Myocyte (in vitro differentiated cells): ENCODE measurements at places on chromosomes 6 and 20. TPM values are rescaled to one million over a fixed set of nuclear protein-coding genes. Genes with fewer than 3 reads are reported as not detected.

GRCh38 chr6:19705606-19706005 is 131.6 kb upstream of the ID4 start:
- no peak for DNase-seq

DNA sequence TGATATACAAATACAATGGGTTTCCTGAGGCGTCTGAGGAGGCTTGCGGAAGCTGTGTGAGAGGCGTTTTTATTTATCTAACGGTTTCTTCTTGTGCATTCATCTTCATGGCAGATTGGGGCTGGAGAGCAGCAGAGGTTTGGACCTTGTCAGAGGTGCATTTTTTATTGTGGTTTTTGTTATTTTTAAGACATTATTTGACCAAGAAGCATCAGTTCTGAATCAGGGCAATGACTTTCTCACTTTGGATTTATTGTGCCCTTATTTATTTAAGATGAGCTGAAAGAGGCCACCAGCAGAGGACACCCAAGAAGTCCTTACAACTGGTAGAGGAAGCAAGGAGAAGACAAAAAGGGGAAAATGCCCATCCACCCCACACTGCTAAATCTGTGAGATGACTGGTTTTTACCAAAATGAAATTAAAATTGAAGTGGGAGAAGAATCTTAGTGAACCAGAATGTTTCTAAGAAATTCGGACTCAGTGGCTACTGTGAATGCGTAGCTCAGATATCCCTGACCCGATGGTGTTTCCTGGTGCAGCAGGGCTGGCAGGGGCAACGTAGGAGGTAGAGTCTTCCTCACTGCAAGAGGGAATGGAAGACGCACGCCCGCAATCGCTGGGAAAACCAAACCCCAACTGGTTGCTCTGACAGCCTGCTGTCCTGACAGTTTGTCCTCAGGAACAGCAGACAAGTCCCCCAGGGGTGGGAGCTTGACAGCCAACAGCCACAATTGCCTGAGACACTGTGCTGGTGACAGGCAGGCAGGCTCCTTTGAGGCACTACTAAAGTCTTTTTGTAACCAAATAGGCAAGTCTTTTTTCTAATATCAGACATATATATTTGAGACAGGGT is 14.2 kb downstream of the PRR18 start:
- no peak for DNase-seq

- peak; percentile 36 for DNase-seq
These were observed 913.0 kb downstream of the C6orf118 start for GRCh38 chr6:164396071-164397047.

DNA sequence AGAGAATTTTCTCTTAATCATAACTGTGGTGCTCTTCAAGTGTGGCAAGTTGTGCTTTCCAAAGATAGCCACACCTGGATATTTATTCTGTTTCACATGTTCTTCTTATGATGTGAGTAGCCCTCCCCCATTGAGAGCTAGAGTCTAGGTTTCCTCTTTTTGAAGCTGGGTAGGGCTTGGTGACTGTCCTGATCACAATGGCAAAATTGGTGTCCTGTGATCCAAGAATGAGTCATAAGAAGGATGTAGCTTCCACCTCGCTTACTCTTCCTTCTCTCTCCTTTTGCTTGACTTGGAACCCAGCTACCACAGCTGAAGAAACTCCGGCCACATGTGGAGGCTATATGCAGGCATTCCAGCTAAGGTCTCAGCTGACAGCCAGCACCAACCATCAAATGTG is 7.4 kb upstream of the IGF2R start:
- no peak for DNase-seq

DNA sequence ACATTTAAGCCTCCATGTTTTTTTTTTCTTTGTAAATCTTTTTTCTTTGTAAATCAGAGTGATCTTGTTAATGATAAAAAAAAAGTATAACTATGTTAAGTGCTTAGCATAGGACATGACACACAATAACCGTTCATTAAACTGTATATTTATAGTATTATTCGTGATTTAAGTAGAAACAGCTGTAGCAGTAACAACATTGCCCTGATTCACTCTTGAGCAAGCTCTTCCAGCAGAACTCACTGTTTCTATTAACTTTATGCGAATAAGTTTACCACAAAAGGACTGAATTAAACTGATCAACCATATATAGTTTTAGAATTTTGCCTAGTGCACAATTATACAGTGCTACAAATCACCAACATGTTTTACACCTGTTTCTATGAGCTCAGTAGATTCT is 1338.0 kb upstream of the EYS start:
- DNase-seq = no peak

- DNase-seq = peak; percentile 87
These were observed 43.6 kb downstream of the FGD2 start for GRCh38 chr6:37048851-37049757.

GRCh38 chr6:123509112-123509511 is 127.6 kb downstream of the TRDN start:
- no peak for DNase-seq

- DNase-seq = no peak
These were observed 976.8 kb downstream of the TBC1D32 start for GRCh38 chr6:120357447-120357846.

- no peak for DNase-seq
These were observed 98.0 kb downstream of the SNAP25 start for GRCh38 chr20:10316582-10316981.

- no peak for DNase-seq
These were observed 39.6 kb downstream of the ILRUN start for GRCh38 chr6:34657037-34657306.

DNA sequence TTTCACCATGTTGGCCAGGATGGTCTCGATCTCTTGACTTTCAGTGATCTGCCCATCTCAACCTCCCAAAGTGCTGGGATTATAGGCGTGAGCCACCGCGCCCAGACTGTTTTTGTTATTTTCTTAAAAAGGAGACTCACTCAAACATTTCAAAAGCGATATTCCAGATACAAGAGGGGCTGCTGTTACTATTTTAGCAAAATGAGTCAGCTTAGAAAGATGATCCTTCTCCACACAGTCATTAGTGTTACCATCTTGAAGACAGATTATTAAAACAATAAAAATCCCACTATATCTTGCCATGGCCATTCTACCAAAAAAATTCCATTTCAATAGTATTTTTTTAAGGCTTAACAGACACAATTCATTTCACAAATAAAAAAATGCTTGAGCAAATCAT is 102.8 kb downstream of the PREP start:
- peak; percentile 60 for DNase-seq

GRCh38 chr6:53294611-53295010 is 54.1 kb downstream of the ELOVL5 start:
- no peak for DNase-seq

Gene BPIFA1
- total RNA-seq = not detected in 2 replicates

Gene NFS1
- total RNA-seq = 34.3 and 37.1 TPM in 2 replicates

Gene NRM
- total RNA-seq = 2.9 and 4.5 TPM in 2 replicates

Gene ELOVL2
- total RNA-seq = 0.05 TPM in 1 of 2 replicates, not detected in the other

Gene SIRPB1
- 0.19 TPM in 1 of 2 replicates, not detected in the other for total RNA-seq

Gene TAGAP
- 0.05 and 0.10 TPM in 2 replicates for total RNA-seq

Gene ZC2HC1B
- total RNA-seq = 0.36 TPM in 1 of 2 replicates, not detected in the other

Gene TFAP2D
- not detected in 2 replicates for total RNA-seq
